Dermis microvascular lymphatic vessel endothelial cell (primary cell): ENCODE measurements at places on chromosomes 7 and 10.

GRCh38 chr7:12695965-12696364 is 8.5 kb downstream of the ARL4A start:
- DNase-seq = peak; percentile 47

DNA sequence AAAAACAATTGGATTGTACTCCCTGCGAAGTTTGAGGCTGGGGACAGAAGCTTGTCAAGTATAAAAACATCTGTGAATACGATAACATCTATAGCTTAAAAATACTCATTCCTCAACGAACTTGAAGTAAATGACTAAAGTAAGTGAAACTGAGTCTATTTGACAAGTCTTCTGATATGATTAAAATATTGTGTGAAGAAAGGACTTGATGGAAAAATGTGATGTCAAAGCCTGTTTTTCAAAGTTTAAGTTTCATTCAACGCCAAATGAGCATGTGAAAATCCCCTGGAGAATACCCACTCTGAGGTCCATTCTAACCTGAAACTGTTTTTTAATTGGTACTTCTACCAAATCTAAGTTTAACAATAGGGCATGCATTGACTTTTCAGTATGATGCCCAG is 122.3 kb upstream of the MDFIC start:
- DNase-seq = no peak

DNA sequence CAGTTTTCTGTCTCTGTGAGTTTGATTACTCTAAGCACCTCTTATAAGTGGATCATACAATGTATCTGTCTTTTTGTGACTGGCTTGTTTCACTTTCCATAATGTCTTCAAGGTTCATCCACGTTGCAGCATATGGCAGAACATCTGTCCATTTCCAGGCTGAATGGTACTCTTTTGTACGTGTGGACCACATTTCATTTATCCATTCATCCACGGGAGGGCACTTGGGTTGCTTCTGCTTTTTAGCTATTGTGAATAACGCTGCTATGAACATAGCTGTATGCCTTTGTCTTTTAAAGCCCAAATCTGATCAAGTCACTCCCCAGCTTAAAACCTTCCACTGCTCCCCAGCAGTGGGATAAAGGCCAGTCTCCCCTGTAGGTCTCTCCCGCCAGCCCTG is 31.5 kb downstream of the EGFR start:
- no peak for DNase-seq

DNA sequence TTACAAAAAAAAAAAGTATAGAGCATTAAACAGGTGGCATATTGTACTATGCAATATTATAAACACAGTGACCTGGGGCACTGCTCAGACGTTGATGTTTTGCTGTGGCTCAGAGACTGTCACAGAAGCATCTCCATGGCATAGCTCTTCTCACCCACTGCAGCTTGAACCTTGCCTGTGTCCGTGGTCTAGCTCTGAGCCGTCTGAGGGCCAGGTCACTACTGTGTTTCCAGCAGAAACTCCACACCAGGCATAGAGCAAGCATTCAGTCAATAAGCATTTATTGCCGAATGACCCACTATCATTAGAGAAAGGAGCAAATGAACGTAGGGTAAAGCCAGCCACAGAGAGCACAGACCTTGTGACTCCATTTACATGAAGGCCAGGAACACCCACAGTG is 443.2 kb upstream of the FOXK1 start:
- no peak for DNase-seq

GRCh38 chr10:69459893-69460575 is 8.8 kb downstream of the TSPAN15 start:
- DNase-seq = no peak
